ENCODE measurements at places on chromosomes 12 and 14. TPM values are rescaled to one million over a fixed set of nuclear protein-coding genes. Genes with fewer than 3 reads are reported as not detected.

DNA sequence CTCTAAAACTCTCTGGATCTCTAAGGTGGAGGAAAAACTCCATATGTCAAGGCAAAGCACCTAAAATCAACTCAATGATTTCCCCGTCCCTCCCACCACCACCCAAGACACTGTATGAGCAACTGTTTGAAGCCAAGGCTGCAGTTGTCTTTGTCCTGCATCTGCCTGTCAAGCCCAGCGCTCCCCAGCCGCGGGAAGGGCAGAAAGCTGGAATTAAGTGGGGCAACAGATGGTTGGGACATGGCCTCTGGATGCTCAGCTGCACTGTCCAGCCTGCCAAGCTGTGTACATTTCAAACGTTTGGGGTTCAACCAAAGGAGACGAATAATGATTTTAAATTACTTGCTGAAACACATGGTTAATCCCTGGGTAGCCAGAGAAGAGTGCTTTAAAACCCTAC lies 42.2 kb upstream of the PTGR2 start:
- no peak for DNase-seq

Gene FGD6
- total RNA-seq = 18.2 TPM

Gene HHIPL1
- 4.7 TPM for total RNA-seq

GRCh38 chr12:53380794-53381730 lies 1.1 kb downstream of the SP1 start:
- DNase-seq = no peak

DNA sequence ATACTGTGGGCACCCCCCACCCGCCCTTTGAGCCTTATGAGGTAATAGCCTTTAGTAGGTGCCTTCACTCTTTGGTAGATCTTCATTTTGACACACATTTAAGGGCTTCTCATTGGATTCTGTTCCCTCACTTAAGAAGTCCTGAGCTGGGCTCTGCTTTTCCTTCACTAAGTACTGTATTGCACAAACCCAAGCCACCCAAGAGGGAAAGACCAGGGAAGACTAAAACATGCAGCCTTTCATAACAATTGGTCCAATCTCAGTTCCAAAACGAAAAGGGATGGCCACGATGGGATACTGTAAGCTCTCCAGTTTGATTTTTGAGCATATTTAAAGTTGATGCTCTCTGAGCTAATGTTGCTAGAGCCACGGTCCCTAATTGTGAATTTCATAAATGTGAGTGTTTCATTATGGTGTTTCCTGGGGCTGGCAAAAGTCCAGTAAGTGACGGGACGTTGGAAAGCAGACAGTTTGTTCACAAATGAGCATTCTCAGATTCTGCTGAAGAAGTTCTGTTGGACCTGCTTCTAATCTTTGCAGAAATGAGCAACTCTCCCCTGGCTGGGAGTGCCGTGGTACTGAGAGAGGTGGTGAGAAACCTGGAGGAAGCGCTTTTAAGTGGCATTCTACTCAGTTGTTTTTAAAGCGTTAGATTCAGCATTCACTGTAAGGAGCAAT lies 9.4 kb downstream of the SSPN start:
- no peak for DNase-seq

GRCh38 chr12:69052613-69053408 lies 119.8 kb upstream of the CPM start:
- no peak for DNase-seq

- DNase-seq = no peak
Observed at GRCh38 chr12:122099856-122100255, 21.3 kb downstream of the MLXIP start.

- no peak for DNase-seq
Observed at GRCh38 chr12:2265461-2266167, 212.8 kb downstream of the CACNA1C start.

GRCh38 chr12:27008081-27008480 lies 6.1 kb downstream of the TM7SF3 start:
- DNase-seq = no peak

Gene OVCH1
- total RNA-seq = not detected

DNA sequence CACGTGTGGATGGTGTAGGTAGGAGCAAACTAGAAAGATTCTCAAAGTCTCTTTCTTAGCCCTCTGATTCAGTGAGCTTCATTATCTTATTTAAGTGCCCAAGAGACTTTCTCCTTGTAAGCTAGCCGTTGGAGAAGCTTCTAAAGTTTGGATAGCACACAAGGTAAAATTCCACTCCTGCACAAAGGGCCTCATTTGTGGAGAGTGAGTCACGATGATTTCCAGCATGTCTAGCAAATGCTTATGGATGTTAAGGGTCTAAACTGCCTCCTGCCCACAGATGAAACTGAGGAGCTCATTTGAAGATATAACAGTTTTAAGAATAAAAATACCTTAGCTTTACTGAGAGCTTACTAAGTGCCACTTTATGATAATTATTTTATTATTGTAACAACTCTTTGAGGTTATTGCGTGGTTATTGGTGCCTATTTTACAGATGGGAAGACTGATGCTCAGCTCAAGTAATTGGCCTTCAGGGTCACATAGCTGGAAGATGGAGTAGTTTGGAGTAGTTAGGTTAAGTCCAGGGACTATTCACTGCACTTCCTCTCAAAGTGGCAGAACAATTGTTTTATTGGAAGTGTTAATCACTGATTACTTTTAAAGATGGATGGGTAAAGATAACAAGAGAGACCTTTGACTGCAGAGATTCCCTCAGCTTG lies 78.7 kb upstream of the HIF1A start:
- no peak for DNase-seq

DNA sequence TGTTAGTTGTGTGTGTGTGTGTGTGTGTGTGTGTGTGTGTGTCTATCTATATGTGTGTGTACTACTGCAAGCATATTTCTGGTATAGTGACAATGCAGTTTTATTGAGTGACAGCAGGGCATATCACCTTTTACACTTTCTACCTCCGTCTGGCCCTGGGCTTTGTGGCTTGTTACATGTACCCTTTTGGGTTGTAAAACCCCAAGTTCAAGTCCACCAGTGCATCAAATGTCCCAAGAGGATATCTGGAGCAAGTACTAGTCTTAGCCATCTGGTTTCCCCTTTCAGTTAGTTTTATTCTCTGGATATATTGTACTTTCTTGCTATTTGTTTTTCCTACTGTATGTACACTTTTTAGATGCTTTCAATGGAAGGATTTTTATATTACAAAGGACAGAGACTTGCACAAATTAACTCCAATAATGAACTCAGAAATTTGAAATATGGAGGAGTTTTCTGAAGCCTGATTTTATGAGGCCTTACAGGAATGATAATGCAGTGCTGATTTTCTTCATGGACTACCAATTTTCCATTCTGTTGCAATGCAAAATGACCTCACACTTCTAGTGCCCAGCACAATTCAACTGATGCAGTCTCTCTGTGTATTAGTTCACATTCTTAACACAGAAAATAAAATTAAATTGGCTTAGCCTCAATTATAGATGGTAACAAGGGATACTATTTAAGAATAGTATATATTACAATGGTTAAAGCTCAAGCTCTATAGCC lies 29.1 kb downstream of the SLC16A7 start:
- no peak for DNase-seq

DNA sequence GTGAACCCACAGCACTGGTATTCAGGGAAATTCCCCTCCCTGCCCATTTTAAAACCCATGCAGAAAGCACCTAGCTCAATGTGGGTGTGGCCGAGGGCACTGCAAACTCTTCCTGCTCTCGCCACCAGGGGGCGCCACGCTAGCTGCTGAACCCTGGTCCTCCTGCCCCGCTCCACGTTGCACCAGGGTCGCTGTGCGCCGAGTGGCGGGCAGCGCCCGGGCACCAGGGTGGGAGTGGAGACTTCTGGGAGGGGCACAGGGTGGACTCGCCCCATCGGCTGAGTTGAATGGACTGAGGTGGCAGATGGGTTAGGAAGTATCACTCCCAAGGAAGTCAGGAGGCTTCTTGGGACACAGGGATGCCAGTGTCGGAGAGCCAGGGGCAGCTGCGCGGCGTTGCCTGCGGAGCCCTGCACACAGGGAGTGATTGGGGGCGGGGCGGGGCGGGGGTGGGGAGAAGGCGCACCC lies 48.1 kb upstream of the BCL11B start:
- no peak for DNase-seq

Gene SMIM41
- not detected for total RNA-seq

DNA sequence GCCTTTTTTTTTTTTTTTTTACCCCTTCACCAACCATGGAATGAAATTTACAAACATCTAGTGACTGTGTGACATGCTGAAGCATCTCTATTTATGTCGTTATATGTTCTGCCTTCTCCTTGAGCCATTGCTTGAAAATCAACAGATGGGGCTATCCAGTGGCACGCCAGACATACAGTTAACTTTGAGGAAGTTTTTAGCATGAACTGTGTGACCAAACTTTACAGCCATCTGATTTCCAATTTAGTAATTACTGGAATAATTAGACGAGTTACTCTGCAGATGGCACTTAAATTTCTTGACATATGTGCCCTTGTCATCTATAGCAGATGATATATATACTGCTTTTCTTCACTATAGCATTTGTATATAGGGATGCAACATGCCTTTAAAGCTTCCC lies 192.1 kb downstream of the SNAPC1 start:
- DNase-seq = no peak

DNA sequence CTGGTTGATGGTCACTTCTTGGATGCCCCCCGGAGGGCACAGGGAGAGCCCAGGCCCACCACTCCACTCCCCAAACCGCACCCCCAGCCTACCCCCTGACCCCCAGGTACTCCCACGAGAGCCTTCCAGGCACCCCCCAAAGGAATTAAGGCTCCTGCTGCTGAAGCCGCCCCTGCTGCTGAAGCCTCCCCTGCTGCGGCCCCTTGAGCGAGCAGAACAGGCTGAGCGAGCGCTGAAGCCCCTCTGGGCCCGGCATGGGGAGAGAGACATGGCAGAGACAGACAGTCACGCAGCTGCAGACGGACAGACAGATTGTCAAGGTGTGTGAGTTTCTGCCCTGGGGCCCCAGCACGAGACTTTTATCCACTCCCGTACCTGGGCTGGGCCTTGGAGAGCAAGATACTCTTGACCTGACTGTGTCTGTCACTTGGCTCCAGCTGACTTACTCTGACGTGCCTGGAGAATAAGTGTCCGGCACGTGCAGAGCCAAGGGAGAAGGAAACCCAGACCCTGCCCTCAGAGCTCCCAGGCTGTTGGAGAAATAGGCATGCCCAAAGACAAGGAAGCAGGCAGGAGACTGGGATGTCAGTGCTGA lies at the start of gene KRT78:
Gene KRT78, minus strand, starts transcription at position 334 of the 595 bp plus-strand sequence. Its CDS starts 64 bp downstream, at position 270.
- DNase-seq = no peak

Gene LAG3
- total RNA-seq = 3.8 TPM

DNA sequence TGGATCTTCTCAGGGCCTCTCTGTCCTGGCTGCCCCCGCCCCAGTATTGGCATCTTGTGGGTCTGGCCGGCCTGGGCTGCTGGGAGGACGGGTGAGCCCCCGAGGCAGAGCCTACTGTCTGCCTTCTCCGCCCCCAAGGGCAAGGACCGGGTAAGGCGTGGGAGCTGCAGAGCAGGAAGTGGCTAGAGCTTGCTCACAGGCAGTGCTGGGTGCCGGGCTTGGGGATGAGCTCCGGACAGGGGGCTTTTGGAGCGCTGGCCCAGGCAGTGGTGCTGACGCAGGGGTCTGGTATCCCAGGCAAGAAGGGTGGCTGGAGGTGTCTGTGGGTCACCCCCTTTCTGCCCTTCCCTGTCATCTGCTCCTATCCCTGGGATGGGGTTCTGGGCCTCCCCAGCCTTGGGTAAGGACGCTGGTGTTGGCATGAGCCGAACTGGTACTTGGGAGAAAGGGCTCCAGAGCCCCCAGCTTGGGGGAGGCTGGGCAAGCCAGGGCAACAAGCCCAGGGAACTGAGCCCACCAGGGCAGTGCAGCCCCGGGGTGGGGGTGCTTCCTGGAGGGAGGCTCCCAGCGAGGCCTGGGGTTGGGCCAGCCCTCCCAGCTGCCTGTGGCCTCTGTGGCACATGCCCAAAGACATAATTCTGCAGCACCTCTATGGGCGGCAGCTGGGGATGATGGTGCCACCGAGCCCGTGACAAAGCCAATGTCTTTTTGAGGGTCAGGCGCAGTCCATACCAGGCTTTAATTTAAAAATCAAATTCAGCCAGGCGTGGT lies 126.3 kb downstream of the KIF26A start:
- no peak for DNase-seq

Gene NPFF
- not detected for total RNA-seq

GRCh38 chr12:114069507-114069906 lies 103.4 kb upstream of the RBM19 start:
- DNase-seq = no peak

Gene SUSD6
- total RNA-seq = 34.7 TPM

Gene NXPH4
- total RNA-seq = 3.3 TPM

- DNase-seq = no peak
Observed at GRCh38 chr14:47040550-47040949, 389.0 kb upstream of the RPL10L start.

Gene CLEC1B
- 0.51 TPM for total RNA-seq

- DNase-seq = no peak
Observed at GRCh38 chr14:81137316-81137715, 83.4 kb downstream of the GTF2A1 start.

GRCh38 chr14:76755610-76756370 lies 5.5 kb upstream of the VASH1 start:
- DNase-seq = no peak

Gene TMEM30B
- 10.1 TPM for total RNA-seq

DNA sequence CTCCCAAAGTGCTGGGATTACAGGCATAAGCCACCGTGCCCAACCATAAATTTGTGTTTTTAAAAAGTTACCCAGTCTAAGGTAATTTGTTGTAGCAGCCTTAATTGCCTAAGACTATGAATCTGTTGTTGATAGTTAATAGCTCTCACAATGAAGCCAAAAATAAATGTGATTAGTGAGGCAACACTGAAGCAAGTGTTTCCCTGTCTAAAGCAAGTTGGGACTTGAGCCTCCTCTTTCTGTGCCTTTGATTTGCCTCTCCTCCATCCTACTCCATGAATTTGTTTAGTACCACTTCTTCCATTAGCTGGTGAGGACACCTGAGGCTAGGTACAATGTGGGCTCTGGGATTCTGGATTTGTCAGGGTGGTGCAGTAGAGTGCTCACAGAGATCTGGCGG lies 36.8 kb downstream of the DAAM1 start:
- no peak for DNase-seq

- no peak for DNase-seq
Observed at GRCh38 chr14:93736378-93737014, 51.8 kb downstream of the PRIMA1 start.

Gene CLEC14A
- not detected for total RNA-seq

DNA sequence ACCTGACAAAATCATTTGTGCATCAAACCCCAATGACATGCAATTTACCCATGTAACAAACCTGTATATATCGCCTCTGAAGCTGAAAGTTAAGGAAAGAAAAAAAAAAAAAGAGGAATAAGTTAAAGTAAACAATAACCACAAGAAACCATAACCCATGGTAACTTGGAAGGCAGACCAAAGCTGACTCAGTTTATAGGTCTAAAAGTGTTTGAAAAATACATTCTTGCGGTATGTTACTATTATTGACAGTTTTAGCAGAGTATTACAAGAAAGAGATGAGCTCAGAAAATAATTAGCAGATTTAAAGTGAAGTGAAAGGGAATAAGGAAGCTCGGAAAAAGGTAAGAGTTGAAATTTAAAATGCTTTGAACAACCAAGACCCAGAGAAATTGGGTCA lies 34.4 kb upstream of the MGAT4C start:
- no peak for DNase-seq

- DNase-seq = no peak
Observed at GRCh38 chr14:83356080-83356479, 1822.4 kb upstream of the SEL1L start.

- peak; percentile 7 for DNase-seq
Observed at GRCh38 chr12:52362118-52362726, 5.1 kb downstream of the KRT85 start.

Gene CDKN3
- total RNA-seq = 10.3 TPM

GRCh38 chr12:121843236-121843982 lies 15.2 kb downstream of the HPD start:
- no peak for DNase-seq
